ENCODE measurements at places on chromosomes 5 and 9. TPM values are rescaled to one million over a fixed set of nuclear protein-coding genes. Genes with fewer than 3 reads are reported as not detected.

DNA sequence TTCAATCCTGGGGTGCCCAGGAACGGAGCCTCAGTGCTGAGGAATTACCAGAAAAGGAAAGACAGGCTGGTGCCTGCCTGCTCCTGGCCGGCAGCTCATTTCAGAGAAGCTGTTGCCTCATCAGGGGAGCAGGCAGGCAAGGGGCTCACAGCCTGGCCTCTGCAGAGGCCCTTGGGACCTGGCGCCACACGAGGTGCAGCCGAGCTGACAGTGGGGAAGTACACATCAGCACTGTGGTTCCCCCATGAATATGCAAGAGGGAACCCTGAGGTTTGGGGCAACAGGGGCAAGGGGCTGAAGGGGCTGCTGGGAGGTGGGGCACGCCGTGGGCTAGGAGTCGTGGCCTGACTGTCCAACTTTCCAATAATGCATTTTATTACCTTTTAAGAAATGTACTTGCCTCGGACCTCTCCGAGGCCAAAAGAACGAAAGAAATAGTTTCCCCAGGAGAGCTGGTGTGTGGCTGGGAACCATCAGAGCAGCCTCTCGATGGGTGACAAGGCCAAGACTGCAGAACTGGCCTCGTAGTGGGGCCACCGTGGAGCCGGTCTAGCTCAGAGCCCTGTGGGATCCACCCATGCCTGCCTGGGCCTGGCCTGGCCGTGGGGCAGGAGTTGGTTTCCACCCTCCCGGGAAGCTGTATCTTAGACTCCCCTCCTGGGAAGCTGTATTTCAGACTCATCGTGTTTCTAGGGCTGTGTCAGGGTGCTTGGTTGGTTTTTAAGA, 198.6 kb downstream of the PAX5 start:
- H3K4me1 ChIP-seq = peaks cover 43% of the 10 kb centered on the region
- H3K4me3 ChIP-seq = no peak overlapping the region
- H3K36me3 ChIP-seq = no peaks in the 10 kb centered on the region
- DNase-seq = no peak
- peak overlapping the region; percentile 32 for H3K27ac ChIP-seq
- no peaks in the 10 kb centered on the region for H3K27me3 ChIP-seq

GRCh38 chr9:93234600-93234999, 50.7 kb downstream of the WNK2 start:
- no peak for DNase-seq
- H3K27ac ChIP-seq = no peak overlapping the region
- H3K4me1 ChIP-seq = peaks cover 4% of the 10 kb centered on the region
- peaks cover 3% of the 10 kb centered on the region for H3K36me3 ChIP-seq
- no peaks in the 10 kb centered on the region for H3K27me3 ChIP-seq

DNA sequence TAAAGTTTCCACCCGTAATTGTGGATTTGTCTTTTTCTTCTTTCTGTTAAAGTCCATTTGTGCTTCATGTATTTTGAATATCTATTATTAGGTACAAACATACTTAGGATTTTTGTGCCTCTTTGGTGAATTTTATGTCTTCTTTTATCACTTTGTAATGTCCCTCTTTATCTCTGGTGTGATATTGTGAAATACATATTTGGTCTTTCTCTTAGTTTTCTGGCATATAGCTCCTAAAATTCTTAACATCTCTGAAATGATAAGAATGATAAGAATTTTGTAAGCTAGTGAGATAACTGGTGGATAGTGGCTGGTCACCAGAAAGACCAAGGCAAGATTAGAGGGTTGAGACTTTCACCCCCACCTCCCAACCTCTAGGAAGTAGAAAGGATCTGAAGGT, 111.1 kb downstream of the KCTD16 start:
- H3K27ac ChIP-seq = no peak overlapping the region
- DNase-seq = no peak
- H3K4me3 ChIP-seq = no peak overlapping the region
- peaks cover 26% of the 10 kb centered on the region for H3K4me1 ChIP-seq
- no peaks in the 10 kb centered on the region for H3K36me3 ChIP-seq
- H3K27me3 ChIP-seq = no peaks in the 10 kb centered on the region

DNA sequence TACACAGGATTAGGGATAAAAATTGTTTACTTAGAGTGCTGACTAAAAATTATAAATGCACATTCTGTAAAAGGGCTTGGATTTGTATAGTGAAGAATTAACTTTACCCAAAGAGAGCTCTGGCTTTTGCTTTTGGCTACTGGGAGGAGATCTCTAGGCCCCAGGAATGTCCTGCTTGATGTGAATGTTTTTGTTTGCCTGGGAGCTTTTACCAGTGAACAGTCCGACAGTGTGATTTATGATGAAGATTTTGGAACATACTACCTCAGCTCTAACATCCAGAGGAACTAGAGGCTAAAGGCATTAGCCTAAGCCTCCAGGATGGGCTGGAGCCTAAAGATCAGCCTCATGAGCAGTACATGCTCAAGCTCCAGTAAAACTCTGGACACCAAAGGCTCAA, 103.7 kb upstream of the RFX3 start:
- DNase-seq = no peak
- H3K27ac ChIP-seq = no peak overlapping the region
- peaks cover 4% of the 10 kb centered on the region for H3K4me1 ChIP-seq
- no peaks in the 10 kb centered on the region for H3K36me3 ChIP-seq
- no peak overlapping the region for H3K4me3 ChIP-seq
- no peaks in the 10 kb centered on the region for H3K27me3 ChIP-seq

GRCh38 chr5:128637031-128637430, 99.0 kb upstream of the FBN2 start:
- no peaks in the 10 kb centered on the region for H3K27me3 ChIP-seq
- no peak overlapping the region for H3K4me3 ChIP-seq
- H3K4me1 ChIP-seq = no peaks in the 10 kb centered on the region

GRCh38 chr5:132070460-132071337, 2.9 kb upstream of the CSF2 start:
- H3K4me3 ChIP-seq = no peak overlapping the region
- DNase-seq = no peak
- no peaks in the 10 kb centered on the region for H3K4me1 ChIP-seq
- H3K36me3 ChIP-seq = no peaks in the 10 kb centered on the region
- H3K27ac ChIP-seq = no peak overlapping the region
- H3K27me3 ChIP-seq = no peaks in the 10 kb centered on the region

- no peak overlapping the region for H3K4me3 ChIP-seq
- no peaks in the 10 kb centered on the region for H3K27me3 ChIP-seq
- H3K27ac ChIP-seq = no peak overlapping the region
- H3K4me1 ChIP-seq = peaks cover 7% of the 10 kb centered on the region
- no peaks in the 10 kb centered on the region for H3K36me3 ChIP-seq
These were observed 1171.2 kb downstream of the CDH12 start for GRCh38 chr5:21681911-21682310.

GRCh38 chr9:118283488-118283887, 579.3 kb downstream of the TLR4 start:
- H3K4me1 ChIP-seq = no peaks in the 10 kb centered on the region
- H3K27me3 ChIP-seq = no peaks in the 10 kb centered on the region
- no peaks in the 10 kb centered on the region for H3K36me3 ChIP-seq
- no peak overlapping the region for H3K4me3 ChIP-seq
- no peak for DNase-seq
- no peak overlapping the region for H3K27ac ChIP-seq

GRCh38 chr5:174801798-174802197, 77.4 kb downstream of the MSX2 start:
- H3K4me3 ChIP-seq = no peak overlapping the region
- peaks cover 5% of the 10 kb centered on the region for H3K36me3 ChIP-seq
- no peak for DNase-seq
- no peaks in the 10 kb centered on the region for H3K27me3 ChIP-seq
- no peaks in the 10 kb centered on the region for H3K4me1 ChIP-seq

DNA sequence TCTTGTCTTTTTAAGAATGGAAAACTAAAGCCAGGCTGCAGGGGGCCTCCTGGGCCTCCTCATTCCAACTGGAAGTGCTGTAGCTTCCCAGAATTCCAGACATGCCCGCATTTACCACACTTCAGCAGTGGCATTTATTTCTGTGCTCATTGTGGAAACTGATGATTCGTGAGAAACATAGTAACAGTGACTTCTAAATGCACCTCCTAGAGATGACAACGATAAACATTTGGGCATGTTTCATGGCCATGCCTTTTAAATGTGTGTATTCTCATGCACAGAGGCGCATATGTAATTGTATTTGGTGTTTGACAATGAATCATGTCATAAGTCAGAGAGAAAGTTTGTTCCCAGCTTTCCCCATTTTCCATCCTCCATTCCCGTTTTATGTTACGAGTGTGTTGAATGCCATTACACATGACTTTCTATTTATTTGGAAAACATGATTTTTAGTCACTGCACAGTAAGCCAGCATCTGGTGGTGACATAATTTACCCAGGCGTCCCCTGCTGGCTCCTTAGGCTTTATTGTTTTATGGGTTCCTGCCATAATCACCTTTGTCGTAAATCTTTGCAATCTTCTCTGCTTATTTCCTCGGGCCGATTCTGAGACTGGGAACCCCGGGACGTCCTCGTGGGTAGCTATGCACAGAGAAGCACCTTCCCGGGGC, 68.8 kb upstream of the FCN2 start:
- H3K4me1 ChIP-seq = peaks cover 28% of the 10 kb centered on the region
- H3K27ac ChIP-seq = peak overlapping the region; percentile 96
- DNase-seq = peak; percentile 54

Gene ADAMTS2
- total RNA-seq = 9.0 TPM

DNA sequence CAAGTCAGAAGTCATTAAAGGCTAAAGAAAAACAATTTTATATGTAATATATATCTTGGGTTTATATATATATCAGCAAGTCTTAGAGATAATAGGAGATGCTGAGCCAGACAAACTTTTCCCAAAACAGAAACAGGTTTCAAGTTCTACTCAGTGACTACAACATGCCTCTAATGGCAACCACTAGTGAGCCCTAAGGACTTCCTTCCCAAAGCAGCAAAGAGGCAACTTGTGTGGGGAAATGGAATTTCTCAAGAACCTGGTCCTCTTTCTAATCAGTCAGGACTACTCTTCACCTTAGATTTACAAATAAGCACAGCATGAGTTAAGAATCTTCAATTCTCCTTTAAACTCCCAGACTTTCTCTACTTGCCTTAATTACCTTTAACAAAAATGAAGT, 17.6 kb downstream of the RNF38 start:
- peak overlapping the region; percentile 77 for H3K27ac ChIP-seq
- H3K27me3 ChIP-seq = no peaks in the 10 kb centered on the region
- 0 out of 2 replicates have a peak, but pooled peaks cover 2% of the 10 kb centered on the region for H3K36me3 ChIP-seq
- H3K4me3 ChIP-seq = peak overlapping the region; percentile 22
- DNase-seq = no peak
- H3K4me1 ChIP-seq = peaks cover 68% of the 10 kb centered on the region

- no peak overlapping the region for H3K4me3 ChIP-seq
- no peak overlapping the region for H3K27ac ChIP-seq
- H3K4me1 ChIP-seq = peaks cover 5% of the 10 kb centered on the region
- DNase-seq = no peak
These were observed 680.6 kb downstream of the SEMA5A start for GRCh38 chr5:8865266-8865665.

Gene SLCO6A1
- 0.42 TPM for total RNA-seq

DNA sequence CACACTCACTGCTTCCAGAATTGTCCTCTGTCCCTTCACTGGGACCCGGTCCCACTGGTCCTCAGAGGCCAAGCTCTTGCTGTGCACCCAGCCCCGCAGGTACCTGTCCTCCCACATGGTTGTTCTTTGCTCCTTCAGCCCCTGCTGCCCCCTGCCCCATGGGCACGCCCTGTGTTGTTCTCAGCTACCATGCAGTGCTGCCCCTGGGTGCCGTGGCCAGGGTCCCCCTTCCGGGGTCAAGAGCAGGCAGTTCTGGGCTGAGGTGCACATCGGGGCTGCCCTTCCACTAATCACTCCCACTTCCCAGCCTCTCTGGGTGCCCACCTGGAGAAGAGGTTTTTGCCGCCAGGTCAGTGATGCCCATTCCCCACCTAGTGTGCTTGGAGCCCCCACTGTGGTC, 31.9 kb upstream of the SUSD3 start:
- H3K27me3 ChIP-seq = no peaks in the 10 kb centered on the region
- no peak overlapping the region for H3K4me3 ChIP-seq
- DNase-seq = no peak
- no peaks in the 10 kb centered on the region for H3K36me3 ChIP-seq
- no peak overlapping the region for H3K27ac ChIP-seq
- peaks cover 11% of the 10 kb centered on the region for H3K4me1 ChIP-seq

DNA sequence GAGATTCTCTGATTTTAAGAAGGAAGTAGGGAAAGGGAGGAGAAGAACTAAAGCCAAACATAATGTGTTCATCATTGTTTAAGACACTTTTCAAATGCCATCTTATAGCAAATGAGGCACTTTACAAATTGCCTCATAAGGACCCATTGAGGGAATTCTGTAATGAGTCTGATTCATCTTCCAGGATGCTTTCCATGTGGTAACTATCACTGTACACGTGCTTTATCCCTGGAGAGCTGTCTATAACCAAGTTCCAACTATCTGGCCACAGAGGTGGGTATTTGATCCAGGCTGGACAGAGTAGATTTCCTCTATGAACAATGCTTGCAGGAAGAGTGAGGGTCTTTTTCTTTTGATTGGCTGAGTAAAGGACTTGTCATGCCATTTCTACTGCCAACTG, 183.5 kb upstream of the NFIB start:
- no peak overlapping the region for H3K4me3 ChIP-seq
- DNase-seq = no peak
- H3K27me3 ChIP-seq = no peaks in the 10 kb centered on the region
- H3K4me1 ChIP-seq = peaks cover 14% of the 10 kb centered on the region
- H3K36me3 ChIP-seq = no peaks in the 10 kb centered on the region
- no peak overlapping the region for H3K27ac ChIP-seq

Gene EGFL7
- 54.6 TPM for total RNA-seq

Gene IFNK
- total RNA-seq = not detected

DNA sequence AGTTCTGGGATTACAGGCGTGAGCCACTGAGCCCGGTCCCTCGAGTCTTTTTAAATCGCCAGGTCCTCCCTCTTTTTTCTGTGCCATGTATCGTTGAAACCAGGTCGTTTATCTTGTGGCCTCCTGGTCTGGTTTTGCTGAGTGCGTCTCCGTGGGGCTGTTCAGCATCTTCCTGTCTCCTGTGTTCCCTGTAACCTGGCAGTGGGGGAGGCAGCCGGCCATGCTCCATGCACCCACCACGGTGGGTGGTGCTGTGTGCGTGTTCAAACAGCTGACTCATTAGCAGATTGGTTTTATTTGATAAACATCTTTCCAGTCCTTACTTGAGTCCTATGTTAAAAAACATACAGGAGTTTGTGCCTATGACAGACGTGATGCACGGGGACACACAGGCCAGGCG, 2.7 kb downstream of the RNU6ATAC start:
- peak overlapping the region; percentile 35 for H3K27ac ChIP-seq
- no peak for DNase-seq
- no peaks in the 10 kb centered on the region for H3K27me3 ChIP-seq
- peaks cover 8% of the 10 kb centered on the region for H3K4me1 ChIP-seq
- peaks cover 16% of the 10 kb centered on the region for H3K36me3 ChIP-seq
- H3K4me3 ChIP-seq = no peak overlapping the region

GRCh38 chr5:125198270-125198974, 452.0 kb upstream of the ZNF608 start:
- no peaks in the 10 kb centered on the region for H3K27me3 ChIP-seq
- DNase-seq = no peak
- no peak overlapping the region for H3K27ac ChIP-seq
- no peaks in the 10 kb centered on the region for H3K36me3 ChIP-seq
- H3K4me1 ChIP-seq = peaks cover 75% of the 10 kb centered on the region

- H3K27ac ChIP-seq = no peak overlapping the region
- 0 out of 2 replicates have a peak, but pooled peaks cover 3% of the 10 kb centered on the region for H3K4me1 ChIP-seq
- DNase-seq = no peak
- H3K27me3 ChIP-seq = no peaks in the 10 kb centered on the region
- H3K36me3 ChIP-seq = no peaks in the 10 kb centered on the region
These were observed 125.8 kb downstream of the BOD1 start for GRCh38 chr5:173490681-173491080.

Gene BTNL9
- total RNA-seq = 1.8 TPM
